ENCODE measurements at places on chromosomes 4 and X.

- no peak for DNase-seq
These were observed 100.8 kb upstream of the TENM3 start for GRCh38 chr4:182142176-182143085.

- DNase-seq = no peak
These were observed 87.1 kb upstream of the FAM9C start for GRCh38 chrX:13131396-13132137.

GRCh38 chr4:83139514-83140156, 25.1 kb upstream of the PLAC8 start:
- no peak for DNase-seq

- DNase-seq = no peak
These were observed 83.4 kb downstream of the KIT start for GRCh38 chr4:54741202-54741601.

GRCh38 chrX:25807022-25807421, 331.1 kb upstream of the MAGEB18 start:
- no peak for DNase-seq

DNA sequence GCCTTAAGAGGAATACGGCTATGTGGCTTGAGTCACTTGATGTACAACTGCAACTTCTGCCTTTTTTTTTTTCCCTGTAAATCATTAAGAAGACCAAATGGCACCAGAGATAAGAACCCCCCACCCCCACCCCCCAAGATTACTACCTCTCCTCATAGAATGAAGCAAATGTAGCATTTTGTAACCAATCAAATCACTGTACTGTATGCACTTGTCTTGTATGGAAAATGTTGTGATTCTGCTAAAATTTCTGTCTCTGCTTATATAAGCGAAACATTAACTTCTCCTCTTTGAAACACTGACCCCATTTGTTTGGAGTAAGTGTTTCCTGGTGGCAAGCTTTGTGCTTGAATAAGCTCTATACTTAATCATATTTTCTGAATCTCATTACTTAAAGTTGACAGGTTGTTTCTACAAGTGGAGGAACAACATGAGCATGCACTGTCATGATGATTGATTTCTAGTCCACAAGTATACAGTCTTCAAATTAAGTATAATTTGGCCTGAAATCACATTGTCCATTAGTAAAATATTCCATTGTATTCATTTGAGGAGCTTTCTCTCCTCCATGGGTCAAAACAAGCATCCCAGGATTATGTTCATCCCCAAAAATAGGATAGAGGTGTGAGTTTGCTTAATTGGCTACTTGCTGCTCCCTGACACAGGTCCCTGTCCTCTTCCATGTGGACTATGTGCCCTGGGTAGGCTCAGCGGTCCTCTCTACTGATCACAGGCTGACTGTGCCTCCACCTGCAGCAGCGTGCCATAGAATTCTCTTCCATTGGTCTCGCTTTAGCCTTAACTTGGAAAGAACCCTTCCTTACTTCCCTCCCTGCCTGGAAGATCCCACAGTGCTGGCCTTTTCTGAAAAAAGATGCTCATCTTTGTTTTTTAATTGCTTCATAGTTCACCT, 104.0 kb upstream of the BMP2K start:
- no peak for DNase-seq

DNA sequence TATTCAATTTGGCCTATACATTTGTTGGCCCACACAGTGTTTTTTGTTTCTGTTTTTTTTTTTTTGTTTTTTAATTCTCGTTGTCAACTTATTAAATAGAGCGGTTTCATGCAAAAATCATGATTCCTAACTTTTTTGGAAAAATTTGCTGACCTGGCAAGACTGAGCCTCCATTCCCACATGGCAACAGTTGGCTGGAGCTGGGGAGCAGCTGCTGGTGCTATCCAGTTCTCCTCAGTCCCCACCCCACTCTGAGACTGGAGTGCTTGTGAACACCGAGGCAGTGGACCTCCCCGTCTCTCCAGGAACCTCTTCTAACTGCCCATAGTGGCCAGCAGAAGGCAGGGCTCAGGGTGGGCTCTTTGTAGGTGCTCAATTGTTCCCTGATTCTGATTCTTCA, 95.7 kb upstream of the OTUD4 start:
- no peak for DNase-seq

Data from HEK293T (cell line).